Aorta (tissue), 5 donors: ENCODE measurements at places on chromosomes 3 and 15.

DNA sequence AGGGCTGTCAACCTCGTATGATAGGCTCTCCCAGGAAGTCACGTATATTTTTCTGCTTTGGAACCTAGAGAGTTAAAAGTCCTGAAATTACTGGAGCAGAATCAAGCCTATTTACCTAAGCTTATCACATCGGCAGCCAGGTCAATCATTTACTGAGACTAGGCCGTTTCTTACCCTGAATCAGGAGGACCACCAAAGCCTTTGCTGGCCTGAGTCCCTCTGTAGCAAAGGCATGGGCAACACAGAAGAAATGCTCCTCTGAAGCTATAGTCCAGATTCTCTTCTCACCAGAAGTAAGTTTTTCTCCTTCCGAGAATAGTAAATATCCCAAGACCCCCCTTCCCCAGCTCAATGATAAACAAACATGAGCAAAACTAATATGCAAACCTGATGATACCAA is 125.9 kb upstream of the PHLDB2 start:
- no peaks in the 10 kb centered on the region for H3K36me3 ChIP-seq
- H3K27me3 ChIP-seq = no peaks in the 10 kb centered on the region
- no peak overlapping the region for H3K4me3 ChIP-seq
- peaks cover 9% of the 10 kb centered on the region for H3K4me1 ChIP-seq
- H3K27ac ChIP-seq = no peak overlapping the region
- DNase-seq = no peak

DNA sequence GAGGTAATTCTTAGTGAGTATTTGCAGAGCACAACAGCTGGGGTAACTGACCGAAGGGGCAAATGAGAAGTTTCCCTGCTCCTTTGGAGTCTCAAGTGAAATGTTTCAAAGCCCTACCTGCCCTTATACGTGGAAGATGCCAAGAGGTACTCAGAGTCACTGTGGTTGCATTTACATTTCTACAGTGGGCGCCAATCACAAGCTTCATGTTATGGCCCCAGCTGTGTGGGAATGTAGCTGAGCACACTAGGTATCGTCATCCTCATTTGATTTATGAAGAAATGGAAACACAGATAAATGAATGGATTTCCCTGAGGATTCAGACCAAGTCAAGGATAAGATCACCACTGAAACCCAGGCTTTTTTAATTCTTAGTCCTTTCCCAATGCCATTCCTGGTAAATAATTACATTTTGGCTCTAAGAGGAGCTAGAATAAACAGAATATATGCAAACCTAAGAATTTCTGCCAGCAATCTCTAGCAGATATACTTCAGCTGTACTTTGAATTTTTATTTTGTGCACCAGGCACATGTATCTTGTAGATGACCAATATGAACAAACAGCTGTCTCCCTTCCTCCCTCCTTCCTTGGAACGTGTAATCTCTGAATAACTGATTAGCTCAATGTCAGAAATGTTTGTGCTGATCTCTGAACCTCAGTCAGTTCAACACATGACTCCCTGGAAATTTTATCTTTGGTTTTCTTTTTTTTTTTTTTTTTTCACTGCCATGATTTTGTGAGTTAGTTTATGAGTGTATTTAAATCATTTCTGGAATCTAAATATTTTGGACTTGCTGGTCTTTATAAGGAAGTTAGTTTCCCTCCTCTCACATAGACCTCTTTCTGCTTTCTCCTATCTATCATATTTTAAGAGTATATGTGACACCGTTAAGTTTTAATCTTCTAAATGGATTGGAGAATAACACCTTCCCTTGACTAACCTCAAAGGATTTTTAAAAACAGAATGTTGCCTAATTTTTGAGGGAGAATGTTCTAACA is 69.2 kb downstream of the MAP2K5 start:
- H3K4me1 ChIP-seq = no peaks in the 10 kb centered on the region
- H3K4me3 ChIP-seq = no peak overlapping the region
- no peaks in the 10 kb centered on the region for H3K36me3 ChIP-seq
- no peak overlapping the region for H3K27ac ChIP-seq
- no peaks in the 10 kb centered on the region for H3K27me3 ChIP-seq

GRCh38 chr15:69854001-69854400 is 243.7 kb downstream of the TLE3 start:
- no peaks in the 10 kb centered on the region for H3K36me3 ChIP-seq
- no peak overlapping the region for H3K4me3 ChIP-seq
- H3K27me3 ChIP-seq = no peaks in the 10 kb centered on the region
- H3K4me1 ChIP-seq = no peaks in the 10 kb centered on the region

DNA sequence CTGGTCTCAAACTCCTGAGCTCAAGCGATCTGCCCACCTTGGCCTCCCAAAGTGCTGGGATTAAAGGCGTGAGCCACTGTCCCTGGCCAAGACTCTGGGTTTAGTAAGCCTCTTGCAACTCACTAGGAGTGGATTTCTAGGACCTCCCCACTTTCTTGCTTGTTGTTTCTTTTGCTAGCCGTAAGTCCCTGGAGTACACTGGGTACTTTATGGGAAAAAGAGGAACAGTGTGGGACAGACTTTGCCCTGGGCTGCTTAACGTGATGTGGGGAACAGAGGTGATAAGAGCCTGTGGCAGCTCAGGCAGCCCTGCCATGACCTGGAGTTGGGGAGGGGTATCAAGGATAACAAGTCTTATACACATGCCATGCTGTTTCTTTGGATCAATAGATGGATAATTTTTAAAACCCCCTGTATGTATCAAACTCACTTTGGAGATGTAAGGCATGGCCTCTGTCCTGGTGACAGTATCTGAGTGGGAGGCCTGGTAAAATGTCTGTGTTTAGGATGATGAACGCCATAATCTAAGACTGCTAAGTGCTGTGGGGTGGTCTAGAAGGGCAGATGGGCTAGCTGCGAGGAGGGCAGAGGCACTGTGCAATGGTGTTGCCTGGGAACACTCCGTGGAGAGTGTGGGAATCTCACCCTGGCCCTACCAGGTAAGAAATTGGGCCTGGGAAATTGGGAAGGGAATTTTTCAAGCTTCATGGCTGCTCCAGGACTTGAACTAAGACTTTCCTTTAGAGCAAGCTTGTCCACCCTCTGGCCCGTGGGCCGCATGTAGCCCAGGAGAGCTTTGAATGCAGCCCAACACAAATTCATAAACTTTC is 54.8 kb downstream of the SMAD3 start:
- no peaks in the 10 kb centered on the region for H3K27me3 ChIP-seq
- peaks cover 10% of the 10 kb centered on the region for H3K4me1 ChIP-seq
- H3K36me3 ChIP-seq = no peaks in the 10 kb centered on the region
- peak; percentile 20 for DNase-seq
- peak overlapping the region; percentile 32 for H3K27ac ChIP-seq
- no peak overlapping the region for H3K4me3 ChIP-seq

- no peak overlapping the region for H3K4me3 ChIP-seq
- no peak overlapping the region for H3K27ac ChIP-seq
- H3K36me3 ChIP-seq = no peaks in the 10 kb centered on the region
- H3K27me3 ChIP-seq = no peaks in the 10 kb centered on the region
These were observed 233.3 kb downstream of the SHOX2 start for GRCh38 chr3:157872902-157873301.

DNA sequence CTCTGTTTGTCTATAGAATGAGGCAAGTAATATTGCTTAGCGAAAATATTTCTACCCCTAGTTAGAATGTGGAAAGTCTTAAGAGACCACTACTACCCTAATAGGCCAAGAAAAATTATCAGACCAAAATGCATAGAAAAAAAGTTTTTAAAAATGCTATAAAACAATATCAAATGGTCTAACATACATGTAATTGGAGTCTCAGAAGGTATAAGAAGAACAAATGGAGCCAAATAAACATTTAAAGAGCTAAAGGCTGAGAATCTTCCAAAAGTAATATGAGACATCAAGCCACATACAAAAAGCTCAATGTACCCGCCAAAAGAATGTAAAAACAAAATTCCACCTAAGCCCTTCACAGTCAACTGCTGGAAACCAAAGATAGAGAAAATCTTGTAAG is 133.5 kb upstream of the GADL1 start:
- H3K27me3 ChIP-seq = no peaks in the 10 kb centered on the region
- DNase-seq = no peak
- no peak overlapping the region for H3K4me3 ChIP-seq
- no peak overlapping the region for H3K27ac ChIP-seq
- H3K36me3 ChIP-seq = no peaks in the 10 kb centered on the region

DNA sequence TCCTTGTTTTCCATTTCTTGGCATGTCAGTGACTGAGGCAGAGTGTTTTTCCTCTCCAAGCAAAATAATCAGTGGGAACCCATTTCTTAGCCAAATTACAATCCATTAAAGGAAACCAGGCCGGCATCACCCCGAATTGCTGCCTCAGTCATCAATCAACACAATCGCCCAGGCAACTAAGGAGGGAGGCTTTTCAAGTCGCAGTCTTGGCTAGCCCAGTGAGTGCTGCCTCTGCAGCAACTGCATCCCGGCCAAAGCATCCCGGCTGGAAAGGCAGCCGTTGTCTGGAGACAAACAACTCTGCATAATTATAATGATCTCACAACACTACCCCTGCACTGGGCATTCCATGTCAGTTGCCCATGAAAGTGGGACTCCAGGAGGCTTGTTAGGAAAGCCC is 213.5 kb upstream of the PRICKLE2 start:
- peaks cover 3% of the 10 kb centered on the region for H3K4me1 ChIP-seq
- no peak overlapping the region for H3K4me3 ChIP-seq
- no peaks in the 10 kb centered on the region for H3K36me3 ChIP-seq
- H3K27ac ChIP-seq = no peak overlapping the region
- no peak for DNase-seq
- no peaks in the 10 kb centered on the region for H3K27me3 ChIP-seq

- H3K4me3 ChIP-seq = no peak overlapping the region
- no peaks in the 10 kb centered on the region for H3K4me1 ChIP-seq
- no peak for DNase-seq
- no peaks in the 10 kb centered on the region for H3K27me3 ChIP-seq
- H3K27ac ChIP-seq = no peak overlapping the region
These were observed 92.9 kb downstream of the MCTP2 start for GRCh38 chr15:94324117-94324826.

GRCh38 chr3:27699067-27699466 is 23.1 kb downstream of the EOMES start:
- H3K4me3 ChIP-seq = no peak overlapping the region
- H3K4me1 ChIP-seq = no peaks in the 10 kb centered on the region
- H3K36me3 ChIP-seq = no peaks in the 10 kb centered on the region
- H3K27me3 ChIP-seq = no peaks in the 10 kb centered on the region
- H3K27ac ChIP-seq = no peak overlapping the region

DNA sequence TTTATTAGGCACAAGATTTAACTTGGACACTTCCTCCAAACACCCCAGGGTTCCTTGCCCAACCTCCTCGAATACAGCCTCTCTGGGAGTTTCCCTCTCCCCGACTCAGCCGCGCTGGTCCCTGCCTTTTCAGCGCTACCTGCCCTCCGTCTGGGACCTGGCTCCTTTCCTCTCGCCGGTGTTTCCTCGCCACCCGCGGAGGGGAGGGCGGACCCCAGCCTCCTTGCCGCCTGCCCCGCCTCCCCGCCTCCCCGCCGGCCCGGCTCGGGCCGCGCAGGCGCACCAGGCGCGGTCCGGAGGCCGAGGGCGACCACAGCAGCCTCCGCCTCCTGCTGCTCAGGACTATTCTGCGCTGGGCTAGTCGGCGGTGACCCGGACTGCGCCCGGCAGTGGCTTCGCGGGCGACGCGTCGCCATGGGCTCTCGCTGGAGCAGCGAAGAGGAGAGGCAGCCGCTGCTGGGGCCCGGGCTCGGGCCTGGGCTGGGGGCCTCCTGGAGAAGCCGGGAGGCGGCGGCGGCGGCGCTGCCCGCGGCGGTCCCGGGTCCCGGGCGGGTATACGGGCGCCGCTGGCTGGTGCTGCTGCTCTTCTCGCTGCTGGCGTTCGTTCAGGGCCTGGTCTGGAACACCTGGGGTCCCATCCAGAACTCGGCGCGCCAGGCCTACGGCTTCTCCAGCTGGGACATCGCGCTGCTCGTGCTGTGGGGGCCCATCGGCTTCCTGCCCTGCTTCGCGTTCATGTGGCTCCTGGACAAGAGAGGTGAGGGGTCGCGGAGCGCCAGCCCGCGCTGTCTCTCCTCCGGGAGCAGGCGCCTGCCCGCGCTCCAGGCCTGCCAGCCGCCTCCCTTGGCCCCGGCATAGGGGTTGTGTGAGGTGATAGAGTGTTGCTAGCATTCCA is at the start of gene SLC49A4:
Gene SLC49A4 (plus strand): TSS at position 291 of the 895 bp plus-strand sequence. CDS start 124 bp downstream, at position 415.
- H3K27ac ChIP-seq = peak within 1 kb of the TSS; percentile 94
- peak; percentile 91 for DNase-seq
- H3K36me3 ChIP-seq = no peaks in the 10 kb centered on the region
- H3K4me3 ChIP-seq = peak within 1 kb of the TSS; percentile 85
- H3K4me1 ChIP-seq = no peaks in the 10 kb centered on the region

- no peaks in the 10 kb centered on the region for H3K36me3 ChIP-seq
- no peak for DNase-seq
These were observed 15.0 kb upstream of the TRANK1 start for GRCh38 chr3:36959821-36960220.

- no peaks in the 10 kb centered on the region for H3K36me3 ChIP-seq
- DNase-seq = peak; percentile 78
- no peaks in the 10 kb centered on the region for H3K27me3 ChIP-seq
- no peaks in the 10 kb centered on the region for H3K4me1 ChIP-seq
- H3K27ac ChIP-seq = peak overlapping the region; percentile 82
These were observed 727 bp upstream of the TM2D3 start for GRCh38 chr15:101652786-101653430.

GRCh38 chr3:117793622-117794265 is 1084.2 kb downstream of the TUSC7 start:
- H3K27ac ChIP-seq = no peak overlapping the region
- no peaks in the 10 kb centered on the region for H3K36me3 ChIP-seq
- H3K27me3 ChIP-seq = no peaks in the 10 kb centered on the region
- no peak for DNase-seq
- H3K4me3 ChIP-seq = no peak overlapping the region

DNA sequence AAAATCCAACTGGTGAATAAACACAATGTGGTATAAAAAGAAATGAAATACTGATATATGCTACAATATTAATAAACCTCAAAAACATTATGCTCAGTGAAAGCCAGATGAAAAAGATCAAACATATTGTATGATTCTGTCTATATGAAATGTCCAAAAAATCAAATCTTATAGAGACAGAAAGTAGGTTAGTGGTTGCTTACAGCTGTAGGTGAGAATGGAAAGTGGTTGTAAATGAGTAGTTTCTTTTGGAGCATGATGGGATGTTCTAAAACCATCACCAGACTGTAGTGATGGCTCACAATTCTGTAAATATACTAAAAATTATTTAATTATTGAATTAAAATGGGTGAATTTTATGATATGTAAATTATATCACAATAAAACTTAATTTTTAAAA is 58.4 kb downstream of the SENP7 start:
- H3K4me3 ChIP-seq = no peak overlapping the region
- no peaks in the 10 kb centered on the region for H3K27me3 ChIP-seq
- no peak for DNase-seq

- peak overlapping the region; percentile 79 for H3K27ac ChIP-seq
- peak; percentile 93 for DNase-seq
- H3K4me1 ChIP-seq = no peaks in the 10 kb centered on the region
- H3K36me3 ChIP-seq = no peaks in the 10 kb centered on the region
- no peaks in the 10 kb centered on the region for H3K27me3 ChIP-seq
These were observed 40.9 kb downstream of the IRAK2 start for GRCh38 chr3:10205451-10206165.

DNA sequence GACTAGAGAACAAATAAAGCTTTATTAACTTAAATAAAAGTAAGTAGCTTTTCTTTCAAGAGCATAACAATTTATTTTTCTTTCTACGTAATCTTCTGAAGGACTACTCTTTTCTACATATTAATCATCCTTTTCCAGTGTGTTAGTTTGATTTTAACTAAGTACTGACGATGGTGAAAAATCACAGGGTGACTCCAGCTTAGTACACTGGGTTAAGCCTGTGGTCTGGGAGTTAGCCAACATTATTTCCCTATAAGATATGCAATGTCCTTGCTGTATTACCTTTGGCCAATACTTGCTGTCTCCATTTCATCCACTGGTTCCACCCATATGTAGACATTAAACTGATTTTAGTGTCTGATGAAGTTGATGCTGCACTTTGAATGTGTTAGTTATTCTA is 508.6 kb upstream of the SUCLG2 start:
- no peak overlapping the region for H3K27ac ChIP-seq
- H3K4me3 ChIP-seq = no peak overlapping the region
- H3K36me3 ChIP-seq = no peaks in the 10 kb centered on the region
- no peaks in the 10 kb centered on the region for H3K4me1 ChIP-seq
- no peak for DNase-seq
- H3K27me3 ChIP-seq = no peaks in the 10 kb centered on the region
